ENCODE measurements at places on chromosomes 11 and 22. TPM values are rescaled to one million over a fixed set of nuclear protein-coding genes. Genes with fewer than 3 reads are reported as not detected.

- DNase-seq: no peak
Observed at GRCh38 chr11:12163181-12163941, 53.0 kb downstream of the MICAL2 start.

DNA sequence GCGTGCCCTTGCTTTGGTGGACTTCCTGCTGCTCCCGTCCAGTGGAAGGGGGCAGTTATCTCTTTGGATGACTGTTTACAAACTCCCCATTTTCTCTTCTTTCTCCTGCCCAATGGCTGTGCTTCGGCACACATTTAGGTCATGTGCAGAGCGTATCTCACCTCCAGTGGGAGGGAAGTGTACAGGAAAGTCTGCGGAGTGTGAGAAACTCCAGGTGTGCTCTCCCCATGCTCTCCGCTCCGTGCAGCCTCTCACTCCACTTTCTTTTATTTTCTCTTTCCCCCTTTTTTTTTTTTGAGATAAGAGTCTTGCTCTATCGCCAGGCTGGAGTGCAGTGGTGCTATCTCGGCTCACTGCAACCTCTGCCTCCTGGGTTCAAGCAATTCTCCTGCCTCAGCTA, 11.9 kb upstream of the TEF start:
- DNase-seq: no peak

DNA sequence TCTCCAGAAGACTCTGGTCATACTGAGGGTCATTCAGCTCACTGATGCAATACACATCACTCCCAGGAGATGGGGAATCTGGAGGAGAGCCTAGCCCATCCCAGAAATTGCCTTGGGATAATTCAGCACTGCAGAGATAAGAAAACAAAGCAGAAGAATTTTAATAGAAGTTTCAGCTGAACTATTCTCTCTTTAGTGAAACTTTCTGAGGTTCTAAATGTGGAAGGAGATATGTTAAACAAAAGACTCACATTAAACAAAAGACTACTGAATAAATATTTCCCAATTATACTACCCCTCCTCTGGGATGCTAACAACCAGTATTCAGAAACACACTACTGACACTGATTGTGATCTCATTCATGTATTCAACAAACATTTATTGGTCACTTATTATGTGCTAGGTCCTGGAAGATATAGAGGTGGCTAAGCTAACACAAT, 47.8 kb downstream of the C2CD3 start:
- DNase-seq: no peak

- DNase-seq: no peak
Observed at GRCh38 chr11:8652140-8652539, 30.3 kb downstream of the TRIM66 start.

DNA sequence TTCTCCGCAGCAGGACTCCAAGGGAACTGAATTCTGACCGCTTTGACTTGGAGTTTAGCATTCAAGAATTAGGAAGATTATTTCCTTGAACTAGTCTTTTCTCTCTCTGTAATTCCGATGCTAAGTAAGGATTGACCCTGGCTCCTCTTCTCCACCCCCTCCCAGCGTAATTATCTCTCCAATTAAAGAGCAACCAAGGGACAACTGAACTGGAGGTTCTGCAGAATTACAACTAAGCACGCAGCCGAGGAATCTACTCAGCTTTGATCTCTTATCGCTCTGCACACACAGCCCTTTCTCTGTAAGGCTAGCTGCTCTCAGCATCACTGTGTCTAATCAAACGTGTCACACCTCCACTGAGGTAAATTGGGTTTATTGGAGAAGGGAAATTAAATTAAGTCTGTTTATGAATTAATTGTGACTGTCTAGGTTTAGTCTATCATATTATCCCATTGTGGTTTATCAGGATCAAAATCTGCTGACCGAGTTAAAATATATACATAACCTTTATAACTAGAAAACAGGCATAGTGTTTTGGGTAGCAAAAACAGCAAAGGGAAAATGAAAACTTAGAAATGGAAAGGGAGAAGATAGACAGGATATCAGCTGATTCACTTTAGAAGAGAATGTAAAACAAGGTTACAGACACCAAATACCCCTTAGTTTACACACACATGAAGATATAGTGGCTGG, 241.3 kb upstream of the LARGE1 start:
- no peak for DNase-seq

GRCh38 chr11:73872749-73873357, 3.8 kb downstream of the COA4 start:
- no peak for DNase-seq

- DNase-seq: no peak
Observed at GRCh38 chr11:11253497-11253896, 99.6 kb downstream of the CSNK2A3 start.

- DNase-seq: no peak
Observed at GRCh38 chr22:49719046-49719445, 108.6 kb downstream of the BRD1 start.

DNA sequence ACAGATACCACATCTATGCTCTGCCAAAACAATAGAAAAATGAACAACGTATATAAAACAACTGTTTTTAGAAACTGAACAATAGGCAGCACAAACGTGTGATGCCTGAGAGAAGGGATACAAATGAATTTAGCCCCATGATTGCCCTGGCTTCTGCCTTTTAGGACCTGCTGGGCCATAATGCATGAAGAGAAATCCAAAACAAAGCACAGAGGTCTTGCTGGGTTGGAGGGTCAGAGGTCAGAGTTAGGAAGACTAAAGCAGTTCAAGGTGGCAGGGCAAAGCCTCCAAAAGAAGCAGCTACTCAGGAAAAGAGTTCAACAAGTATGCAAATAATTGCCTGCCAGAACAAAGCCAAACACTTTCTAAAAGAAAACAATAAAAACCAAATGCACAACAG, 138.5 kb downstream of the TTC28 start:
- DNase-seq: no peak

DNA sequence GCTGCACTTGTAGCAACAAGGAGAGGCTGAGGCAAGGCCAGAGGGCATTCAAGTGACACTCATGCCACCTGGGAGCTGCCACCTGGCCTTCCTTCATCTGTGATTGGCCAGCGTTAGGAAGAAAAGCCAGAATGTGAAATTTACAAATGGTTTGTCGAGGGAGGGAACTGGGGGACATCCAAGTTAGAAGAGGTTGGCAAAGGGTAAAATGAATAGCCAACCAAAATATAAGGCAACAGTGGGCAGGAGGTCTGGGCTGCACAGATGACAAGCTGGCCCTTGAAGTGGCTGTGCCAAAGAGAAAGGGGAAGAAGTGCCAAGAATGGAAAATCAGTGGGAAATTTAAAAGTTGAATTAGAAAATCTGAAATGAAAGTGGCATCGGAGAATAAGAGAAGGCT, 221.4 kb downstream of the C11orf91 start:
- no peak for DNase-seq

GRCh38 chr11:47384498-47384897, 6.2 kb upstream of the SPI1 start:
- no peak for DNase-seq

DNA sequence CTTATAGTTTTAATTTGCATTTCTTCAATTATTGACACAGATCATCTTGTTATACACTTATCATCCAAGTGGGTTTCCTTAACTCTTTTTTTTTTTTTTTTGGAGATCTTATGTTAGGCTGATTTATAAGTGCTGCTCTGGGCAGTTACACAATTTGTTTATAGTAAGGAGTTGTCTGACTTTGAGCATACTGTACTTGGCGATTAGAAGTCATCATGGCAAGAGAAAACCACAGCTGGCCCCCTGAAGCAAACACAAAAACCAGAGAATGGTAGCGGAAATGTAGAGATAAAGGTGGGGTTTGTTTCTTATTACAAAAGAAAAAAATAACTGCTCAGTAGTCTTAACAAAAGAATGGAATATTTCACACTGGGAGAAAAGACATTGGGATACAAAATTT, 292.6 kb downstream of the SWAP70 start:
- DNase-seq: no peak

GRCh38 chr11:81585390-81585933, 1148.2 kb downstream of the FAM181B start:
- DNase-seq: no peak

- DNase-seq: no peak
Observed at GRCh38 chr22:40010746-40011145, 16.0 kb downstream of the FAM83F start.

- no peak for DNase-seq
Observed at GRCh38 chr11:46447544-46447943, 56.0 kb upstream of the CHRM4 start.

The ANGPTL5 gene
- total RNA-seq: not detected

The ATP5MG gene
- total RNA-seq: 333 TPM

The ZNF214 gene
- not detected for total RNA-seq

The LPXN gene
- 154 TPM for total RNA-seq

The CDC42BPG gene
- 0.36 TPM for total RNA-seq

The LMO2 gene
- total RNA-seq: 0.98 TPM

The SLC37A2 gene
- 3.4 TPM for total RNA-seq

The LDHAL6A gene
- not detected for total RNA-seq

Measured in GM12878 (cell line).